ENCODE measurements at places on chromosomes 16 and 17.
A peak's percentile ranks its signal among the peaks of the same experiment; 100 is the strongest.

DNA sequence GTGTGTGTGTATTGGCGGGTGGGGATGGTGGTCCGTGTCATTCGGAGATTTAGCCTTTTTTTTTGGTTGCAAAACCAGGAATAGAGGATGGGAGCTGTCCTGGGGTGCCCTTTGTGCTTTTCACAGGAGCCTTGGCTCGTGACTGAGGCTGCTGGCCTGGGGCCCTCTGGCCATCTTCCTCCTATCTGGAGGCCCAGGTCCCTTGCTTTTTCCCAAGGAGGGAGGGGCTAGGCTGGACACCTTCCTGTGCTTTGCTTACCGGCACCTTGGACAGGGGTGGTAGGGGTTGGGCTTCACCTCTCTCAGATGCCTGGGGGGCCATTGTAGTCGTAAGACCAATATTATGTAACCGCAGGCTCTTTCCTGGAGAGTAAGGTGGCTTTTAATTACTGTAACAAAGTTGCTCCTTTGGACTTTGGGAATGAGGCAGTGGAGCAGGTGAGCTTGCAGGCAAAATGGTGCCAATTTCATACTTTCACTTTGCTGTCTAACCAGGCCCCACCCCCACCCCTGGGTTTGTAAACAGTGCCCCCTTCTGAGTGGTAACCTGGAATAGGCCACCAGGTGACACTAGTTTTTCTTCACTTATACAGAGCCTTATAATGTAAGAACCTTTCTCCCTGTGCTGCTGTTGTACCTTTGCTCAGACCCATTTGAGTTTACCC lies 1.2 kb downstream of the DYNLL2 start:
- DNase-seq: no peak

DNA sequence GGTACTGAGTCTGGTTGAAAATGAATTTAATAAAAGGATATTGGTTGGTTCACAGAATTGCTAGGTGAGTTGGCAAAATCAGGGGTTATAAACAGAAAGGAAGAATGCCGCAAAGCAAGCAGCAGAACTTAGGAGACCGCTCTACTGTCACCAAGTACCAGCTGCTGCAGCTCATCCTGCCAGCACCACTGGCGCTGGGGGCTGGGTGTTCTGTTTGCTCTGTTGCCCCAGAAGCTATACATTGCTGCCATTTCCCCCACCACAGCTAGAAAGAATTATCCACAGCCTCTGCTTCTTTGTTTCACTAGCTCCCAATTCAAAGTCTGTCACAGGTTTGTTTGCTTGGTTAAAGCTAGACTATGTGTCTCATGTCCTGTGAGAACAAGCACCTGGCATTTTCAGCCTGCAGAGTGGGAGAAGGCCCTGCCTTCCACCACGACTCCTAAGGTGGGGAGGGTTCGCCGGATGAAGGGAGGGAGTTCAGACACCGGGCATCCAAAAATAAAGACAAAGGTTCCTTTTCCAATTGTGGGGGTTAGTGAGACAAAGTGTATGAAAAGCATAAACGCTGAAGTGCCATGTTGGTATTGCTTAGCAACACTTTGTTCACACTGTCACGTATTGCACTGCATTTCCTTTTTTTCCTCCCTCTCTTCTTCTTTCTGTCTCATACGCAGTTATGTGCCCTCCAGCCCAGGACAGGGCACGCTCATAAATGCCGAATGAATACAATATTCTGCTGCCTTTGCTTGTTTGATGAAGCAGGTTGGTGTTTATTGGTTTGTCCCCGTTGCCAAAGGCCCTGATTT lies 9.6 kb upstream of the CPD start:
- no peak for DNase-seq

DNA sequence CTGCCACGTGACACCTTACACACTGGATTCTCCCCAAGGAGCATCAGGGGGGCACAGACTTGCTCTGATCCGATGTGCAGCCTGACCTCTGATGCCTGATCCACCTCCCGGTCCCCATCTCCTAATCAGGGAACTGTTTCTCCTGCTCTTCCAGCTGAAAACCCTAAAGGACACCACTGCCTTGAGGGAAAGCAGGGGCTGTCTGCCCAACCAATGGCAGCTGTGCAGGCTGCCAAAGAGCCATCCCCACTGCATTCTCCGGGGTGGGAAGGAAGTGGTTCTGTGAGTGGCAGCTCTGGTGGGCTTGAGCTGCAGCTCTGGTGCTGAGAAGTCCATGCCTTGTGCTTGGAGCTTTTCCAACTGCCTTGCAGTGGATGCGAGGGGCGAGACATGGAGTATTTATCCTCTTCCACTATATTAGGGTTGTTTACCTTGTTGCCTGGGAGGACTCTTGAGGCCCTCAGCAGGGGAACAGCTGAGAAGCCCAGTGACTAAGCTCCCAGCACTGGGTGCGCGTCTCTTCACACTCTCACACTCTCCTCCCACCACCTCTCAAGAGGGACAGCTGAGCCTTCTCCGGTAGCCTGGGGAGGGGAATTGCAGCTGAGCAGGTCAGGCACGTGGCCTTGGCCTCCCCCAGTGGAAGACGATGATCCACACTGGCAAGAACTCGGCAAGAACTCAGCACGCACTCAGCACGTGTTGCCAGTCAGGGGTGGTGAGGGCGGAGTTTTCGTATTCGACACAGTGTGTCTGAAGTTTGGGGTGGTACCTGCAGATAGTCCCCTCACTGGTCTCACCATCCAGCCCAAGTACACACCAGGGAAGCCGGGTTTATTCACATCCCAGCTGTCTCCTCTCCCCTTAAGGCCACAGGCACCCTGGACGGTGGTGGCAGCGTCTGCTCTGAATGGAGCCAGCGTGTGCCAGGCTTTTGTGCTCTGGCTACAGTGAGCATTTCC lies 21.1 kb upstream of the SPATA32 start:
- no peak for DNase-seq

DNA sequence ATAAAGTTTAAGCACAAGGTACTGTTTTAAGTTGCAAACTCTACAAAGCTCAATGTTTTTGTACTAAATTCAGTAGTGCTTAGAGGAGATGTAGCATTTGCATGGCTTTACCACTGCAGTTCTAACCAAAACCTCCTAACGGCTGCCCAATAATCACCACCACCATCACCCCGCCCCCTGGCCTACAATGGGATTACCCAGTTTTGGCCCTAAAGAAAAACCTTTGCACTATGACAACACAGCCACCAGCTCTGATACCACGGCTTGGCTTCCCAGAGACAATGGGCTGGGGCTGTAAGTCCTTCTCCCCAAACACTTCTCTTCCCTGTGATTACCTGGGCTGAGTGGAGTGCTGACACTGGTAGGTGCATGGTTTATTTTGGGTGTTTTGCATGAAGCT lies 58.4 kb upstream of the MTMR4 start:
- DNase-seq: no peak

DNA sequence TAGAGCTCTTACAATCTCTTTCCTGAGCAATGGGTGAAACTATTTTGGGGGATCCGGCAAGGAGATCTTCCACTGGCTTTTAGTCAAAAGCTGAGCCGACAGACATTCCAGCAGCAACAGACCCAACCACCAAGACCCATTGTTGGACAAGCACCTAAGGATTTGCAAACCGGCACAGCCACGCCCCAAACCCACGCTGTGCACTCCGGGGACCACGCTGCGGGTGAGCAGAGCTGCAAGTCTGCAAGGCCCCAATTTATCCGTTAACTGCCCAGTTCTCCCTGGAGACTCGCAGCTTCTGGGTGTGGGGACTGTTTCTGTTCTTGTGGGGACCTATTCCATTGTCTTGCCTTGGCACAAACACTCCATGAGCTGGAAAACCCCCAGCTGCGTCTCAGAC lies 45.9 kb downstream of the C16orf95 start:
- DNase-seq: no peak

- DNase-seq: no peak
Observed at GRCh38 chr16:31267332-31268032, 7.7 kb downstream of the ITGAM start.

- no peak for DNase-seq
Observed at GRCh38 chr16:54407596-54407995, 121.0 kb upstream of the IRX3 start.

- no peak for DNase-seq
Observed at GRCh38 chr17:40530531-40530994, 29.1 kb upstream of the TNS4 start.

DNA sequence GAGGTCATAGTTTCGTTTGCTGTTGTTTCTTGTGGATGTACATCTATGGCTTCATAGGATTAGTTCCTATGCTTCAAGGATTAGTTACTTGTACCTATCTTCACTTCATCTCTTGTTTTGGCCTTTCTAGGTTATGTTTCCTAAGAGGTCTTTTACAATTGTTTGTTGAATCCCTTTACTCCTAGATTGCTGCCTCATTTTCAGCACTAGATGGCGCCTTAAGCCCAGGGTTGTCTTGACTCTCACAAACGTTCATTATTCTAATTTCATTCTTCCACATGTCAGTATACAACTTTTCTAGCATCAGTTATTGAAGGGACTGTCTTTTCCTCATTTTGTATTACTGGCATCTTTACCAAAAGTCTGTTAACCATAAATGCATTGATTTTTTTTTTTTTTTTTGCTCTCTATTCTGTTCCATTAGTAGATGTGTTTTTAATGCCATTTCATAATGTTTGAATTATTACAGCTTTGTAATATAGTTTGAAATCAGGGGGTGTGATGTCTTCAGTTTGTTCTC lies 45.0 kb upstream of the NACA2 start:
- peak; percentile 15 for DNase-seq

- peak; percentile 56 for DNase-seq
Observed at GRCh38 chr17:79991140-79991923, 44.3 kb downstream of the TBC1D16 start.

DNA sequence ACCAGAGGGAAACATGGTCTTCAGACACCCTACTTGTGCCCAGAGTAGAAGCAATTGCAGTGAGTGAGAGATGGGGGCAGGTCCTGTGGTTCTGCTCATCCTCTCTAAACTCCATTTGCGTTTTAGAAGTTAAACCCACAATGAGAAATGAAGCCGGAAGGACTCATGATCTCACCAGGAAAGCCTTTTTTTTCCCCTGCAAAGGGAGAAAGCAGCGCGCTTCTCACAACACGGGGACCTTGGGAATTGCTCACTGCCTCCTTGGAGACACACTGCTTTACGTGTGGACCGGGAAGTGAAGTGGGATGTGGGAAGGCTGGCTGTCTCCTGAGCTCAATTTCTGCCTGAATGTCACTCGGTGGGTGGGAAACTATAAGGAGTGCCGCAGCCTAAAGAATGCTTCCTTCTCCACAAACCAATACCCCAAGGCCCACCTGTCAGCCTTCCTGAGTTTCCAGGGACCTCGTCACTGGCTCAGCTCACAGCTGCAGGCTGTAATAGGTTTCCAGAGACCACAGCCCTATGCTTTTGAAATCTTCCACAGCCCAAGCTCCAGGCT lies 365.4 kb downstream of the XYLT1 start:
- DNase-seq: no peak

GRCh38 chr17:30897311-30897710 lies 8.7 kb downstream of the TEFM start:
- no peak for DNase-seq

GRCh38 chr16:8070506-8070905 lies 519.8 kb downstream of the TMEM114 start:
- DNase-seq: no peak

DNA sequence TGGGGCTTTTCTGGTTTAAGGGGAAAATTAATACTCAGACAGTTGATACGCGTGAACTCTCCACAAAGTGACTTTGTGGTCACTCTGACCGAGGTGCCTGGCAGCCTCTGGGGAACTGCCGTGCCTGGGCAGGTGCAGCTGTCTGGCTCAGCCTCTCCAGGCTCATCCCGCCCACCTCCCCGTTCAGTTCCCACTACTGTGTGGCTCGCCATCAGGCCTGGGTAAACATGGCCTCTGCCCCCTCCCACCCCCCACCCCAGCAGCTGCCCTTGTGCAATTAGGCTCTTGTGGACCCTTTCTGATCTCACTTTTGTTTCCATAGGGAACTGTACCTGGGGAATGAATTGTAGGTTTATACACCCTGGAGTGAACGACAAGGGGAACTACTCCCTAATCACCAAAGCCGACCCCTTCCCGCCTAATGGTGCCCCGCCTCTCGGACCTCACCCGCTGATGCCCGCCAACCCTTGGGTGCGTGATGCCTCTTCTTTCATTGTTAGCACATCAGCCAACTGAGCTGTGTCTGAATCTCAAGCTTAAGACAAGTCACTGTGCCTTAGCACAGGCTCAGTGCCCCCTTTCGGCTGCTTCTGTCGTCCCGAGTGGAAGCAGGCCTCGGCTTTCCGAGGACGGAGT lies 27.8 kb downstream of the ZC3H18 start:
- no peak for DNase-seq

DNA sequence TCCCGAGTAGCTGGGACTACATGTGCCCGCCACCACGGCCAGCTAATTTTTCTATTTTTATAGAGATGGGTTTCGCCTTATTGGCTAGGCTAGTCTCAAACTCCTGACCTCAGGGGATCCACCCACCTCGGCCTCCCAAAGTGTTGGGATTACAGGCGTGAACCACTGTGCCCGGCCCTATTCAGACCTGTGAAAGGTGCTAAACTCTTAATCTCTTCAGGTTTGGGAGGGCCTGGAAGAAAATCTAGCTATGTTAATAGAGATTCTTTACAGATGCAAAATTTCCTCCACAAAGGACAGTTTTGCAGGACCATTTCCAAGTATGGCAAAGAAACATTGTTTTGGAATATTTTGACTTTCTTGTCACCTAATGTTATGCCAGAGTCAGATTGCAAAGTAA lies 3.1 kb upstream of the PLA2G15 start:
- DNase-seq: no peak

All from stimulated activated CD8-positive, alpha-beta memory T cell treated with anti-CD3 and anti-CD28 coated beads, Interleukin-7, amount 100 ng/mL, for 1 hour (primary cell).